ENCODE measurements at places on chromosomes 5 and 9.

GRCh38 chr5:80764786-80765185 is 110.0 kb upstream of the DHFR start:
- DNase-seq, result no peak

GRCh38 chr9:89425024-89425805 is 72.7 kb downstream of the SEMA4D start:
- DNase-seq, result peak; percentile 20

DNA sequence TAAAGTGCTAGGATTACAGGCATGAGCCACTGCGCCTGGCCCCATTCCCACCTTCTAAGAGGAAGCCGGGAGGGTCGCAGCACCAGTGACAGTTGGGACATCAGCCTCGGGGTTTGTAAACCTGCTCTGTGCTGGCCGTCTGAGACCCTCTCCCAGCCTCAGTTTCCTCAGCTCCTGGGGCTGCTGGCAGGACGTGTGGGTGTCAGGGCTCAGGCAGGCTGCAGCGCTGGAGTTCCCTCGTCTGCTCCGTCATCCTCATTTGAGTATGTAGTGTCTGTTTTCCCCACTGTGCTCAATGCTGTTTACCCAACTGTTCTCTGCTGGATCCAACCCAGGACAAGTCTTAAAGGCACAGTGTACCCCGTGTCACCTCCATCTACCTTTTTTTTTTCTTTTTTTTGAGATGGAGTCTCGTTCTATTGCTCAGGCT is 2.0 kb upstream of the NINJ1 start:
- peak; percentile 36 for DNase-seq

DNA sequence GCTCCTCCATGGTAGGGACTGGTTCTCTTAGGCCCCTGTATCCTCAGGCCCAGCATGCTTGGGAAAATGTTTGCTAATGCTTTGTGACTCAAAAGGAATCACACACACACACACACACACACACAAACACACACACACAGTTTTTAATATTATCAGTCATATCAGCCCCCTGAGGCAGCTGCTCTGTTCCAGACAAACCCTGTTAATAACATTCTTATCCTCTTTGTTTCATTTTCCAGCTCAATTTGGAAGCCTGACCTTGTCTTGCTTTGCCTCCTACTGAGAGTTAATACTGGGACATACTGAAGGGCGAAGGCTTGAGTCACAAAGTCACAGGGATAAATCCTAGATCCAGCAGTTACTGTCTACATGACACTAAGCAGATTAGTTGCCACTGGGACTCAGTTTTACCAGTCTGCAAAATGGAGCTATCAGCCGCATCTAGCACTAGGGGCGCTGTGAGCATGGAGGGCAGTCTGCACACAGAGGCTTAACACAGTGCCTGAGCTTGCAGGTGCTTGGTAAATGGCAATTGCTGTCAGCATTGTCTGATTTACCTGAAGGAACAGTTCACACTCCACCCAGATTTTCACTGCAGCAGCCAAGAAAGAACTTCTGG is 37.1 kb upstream of the KCNMB1 start:
- no peak for DNase-seq

GRCh38 chr9:135369412-135369990 is 110.1 kb upstream of the PPP1R26 start:
- DNase-seq, result no peak

DNA sequence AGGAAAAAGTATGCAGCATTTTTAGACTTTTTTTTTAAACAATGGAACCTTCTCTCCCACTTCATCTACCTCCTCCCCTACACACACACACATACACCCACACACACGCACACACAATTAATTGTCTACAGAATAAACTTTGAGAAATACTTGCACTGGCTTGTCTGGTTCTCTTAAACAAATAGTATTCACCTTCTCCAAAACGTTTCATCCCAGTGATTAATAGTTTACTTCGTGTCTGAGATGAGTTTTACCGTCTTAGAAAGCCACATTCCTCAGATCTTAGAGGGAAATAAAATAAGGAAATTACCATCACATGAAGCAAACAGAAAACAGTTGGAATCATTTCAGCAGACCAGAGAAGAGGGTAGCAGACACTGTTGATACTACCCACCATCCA is 570.6 kb upstream of the CLINT1 start:
- DNase-seq, result no peak

Data from ELR (cell line).